Stimulated activated CD8-positive, alpha-beta memory T cell treated with anti-CD3 and anti-CD28 coated beads, Interleukin-15, amount 100 ng/mL, for 4 hours (primary cell): ENCODE measurements at places on chromosomes 2 and 18.

- DNase-seq, result no peak
These were observed 128.2 kb upstream of the IL1R2 start for GRCh38 chr2:101863534-101863933.

GRCh38 chr2:72026819-72027425, 120.7 kb downstream of the CYP26B1 start:
- no peak for DNase-seq

GRCh38 chr2:8116661-8117060, 565.2 kb upstream of the ID2 start:
- DNase-seq, result no peak

GRCh38 chr2:7292154-7292691, 375.0 kb downstream of the RNF144A start:
- no peak for DNase-seq

DNA sequence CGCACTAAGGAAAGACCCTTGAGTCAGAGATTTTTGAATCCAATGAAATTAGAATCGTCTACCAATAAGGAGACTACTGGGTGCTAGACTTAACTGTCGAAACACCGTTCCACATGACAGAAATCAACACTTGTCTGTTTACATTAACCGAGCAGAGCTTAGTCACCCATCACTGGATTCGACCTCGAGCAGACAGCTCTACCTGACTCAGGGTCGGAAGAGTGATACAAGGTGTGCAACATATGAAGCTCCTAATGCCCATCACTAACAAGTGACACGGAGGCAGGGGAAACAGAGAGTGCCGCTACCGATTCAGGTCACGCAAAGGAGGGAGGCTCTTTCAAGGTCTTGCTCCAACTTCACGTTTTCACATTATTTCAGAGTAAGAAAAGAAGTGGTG, 54.2 kb upstream of the FZD5 start:
- no peak for DNase-seq

- no peak for DNase-seq
These were observed 204.4 kb upstream of the MEX3C start for GRCh38 chr18:51401912-51402311.

DNA sequence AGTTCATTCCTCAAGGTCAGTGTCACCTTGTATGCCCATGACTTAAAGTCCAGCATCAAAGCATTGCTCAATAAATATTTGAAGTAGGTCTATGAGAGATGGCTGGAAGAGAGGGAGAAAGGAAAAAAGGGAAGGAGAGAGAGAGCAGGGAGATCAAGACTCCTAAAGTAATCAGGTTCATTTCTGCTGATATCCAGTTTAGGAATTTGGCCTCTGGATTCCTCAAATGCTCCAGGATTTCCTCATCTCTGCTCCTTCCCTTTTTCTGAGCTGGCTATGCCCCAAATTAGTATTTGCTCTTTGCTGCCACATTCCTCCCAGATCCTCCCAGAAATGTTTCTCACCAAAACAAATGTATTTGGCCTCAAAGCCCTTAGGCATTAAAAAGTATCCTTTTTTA, 739.4 kb upstream of the CHAC2 start:
- DNase-seq, result no peak

DNA sequence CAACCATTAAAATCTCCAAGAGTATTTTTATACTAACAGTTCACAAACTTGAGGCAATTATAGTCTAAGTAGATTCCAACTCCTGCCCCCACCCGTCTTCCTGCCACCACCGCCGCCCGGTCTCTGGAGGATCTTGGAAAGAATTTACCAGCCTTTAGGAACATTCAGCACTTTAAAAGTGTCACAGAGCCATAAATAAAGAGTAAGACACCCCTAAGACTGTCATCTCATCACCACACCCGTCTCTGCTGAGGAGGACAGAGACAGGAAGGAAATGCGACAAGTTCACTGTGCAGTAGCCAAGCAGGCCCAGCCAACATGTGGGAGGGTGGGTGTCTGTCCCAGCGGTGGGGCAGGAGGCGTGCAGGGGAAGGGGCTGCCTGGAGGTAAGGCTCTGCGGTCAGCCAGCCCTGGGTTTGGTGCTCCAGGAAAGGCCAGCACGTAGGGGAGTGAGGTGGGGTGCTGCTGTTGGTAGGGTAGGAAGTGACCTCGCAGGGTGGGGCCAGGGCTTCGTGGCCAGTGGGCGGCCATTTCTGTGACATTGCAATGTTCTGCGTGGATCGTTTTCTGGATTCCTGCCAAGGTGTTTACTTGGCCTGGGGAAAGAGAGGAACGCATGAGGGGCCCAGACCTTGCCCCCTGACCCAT, 111.6 kb downstream of the FAM210A start:
- no peak for DNase-seq

- no peak for DNase-seq
These were observed at the start of gene RAD51AP2 for GRCh38 chr2:17518212-17519154. Gene RAD51AP2 (minus strand): TSS chr2:17518440. CDS start chr2:17518415, 25 bp downstream.

- DNase-seq, result no peak
These were observed 217.7 kb downstream of the HRH4 start for GRCh38 chr18:24678107-24678506.

GRCh38 chr18:598124-598589, 1.4 kb downstream of the CLUL1 start:
- DNase-seq, result no peak

DNA sequence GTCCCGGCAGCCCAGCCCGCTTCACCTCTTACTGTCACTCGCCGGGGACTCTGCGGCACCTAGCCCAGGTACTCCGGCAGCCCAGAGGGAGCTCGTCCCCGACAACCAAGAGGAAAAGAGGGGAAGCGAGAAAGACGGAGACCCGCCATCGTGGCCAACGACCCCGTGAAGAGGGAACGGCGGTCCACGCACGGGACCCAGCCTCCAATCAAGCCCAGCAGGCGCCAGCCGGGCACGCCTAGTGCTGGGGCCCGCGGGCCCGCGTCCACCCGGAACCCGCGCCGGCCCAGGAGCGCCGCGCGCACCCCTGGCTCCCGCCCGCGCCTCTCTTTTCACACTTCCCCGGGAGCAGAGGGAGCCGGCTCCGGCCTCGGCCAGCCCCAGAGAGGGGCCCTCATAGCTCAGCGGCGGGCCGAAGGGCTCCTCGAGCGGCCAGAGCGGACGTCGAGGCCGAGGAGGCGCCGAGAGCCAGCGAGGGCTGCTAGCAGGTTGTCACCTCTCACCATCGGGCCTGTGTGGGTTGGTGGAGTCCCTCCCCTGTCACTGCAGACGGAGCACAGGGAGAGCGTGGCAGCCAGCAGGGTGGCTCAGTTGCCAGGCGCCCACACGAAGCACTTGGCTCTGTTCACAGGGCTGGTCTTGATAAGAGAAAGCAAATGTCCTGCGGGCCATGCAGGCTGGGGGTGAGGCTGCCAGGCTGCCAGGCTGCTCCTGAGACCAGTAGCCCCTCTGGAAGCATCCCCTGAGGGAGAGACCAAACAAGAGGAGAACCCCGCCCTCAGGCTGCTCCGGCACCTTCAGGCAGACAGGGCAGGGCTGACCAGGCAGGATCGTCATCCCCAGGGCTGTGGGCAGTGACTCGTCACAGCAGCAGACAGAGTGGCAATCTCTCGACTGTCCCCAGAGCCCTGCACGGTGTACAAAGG, 36.9 kb upstream of the KLF11 start:
- no peak for DNase-seq

- DNase-seq, result no peak
These were observed 84.8 kb upstream of the CRIM1 start for GRCh38 chr2:36270758-36271157.

DNA sequence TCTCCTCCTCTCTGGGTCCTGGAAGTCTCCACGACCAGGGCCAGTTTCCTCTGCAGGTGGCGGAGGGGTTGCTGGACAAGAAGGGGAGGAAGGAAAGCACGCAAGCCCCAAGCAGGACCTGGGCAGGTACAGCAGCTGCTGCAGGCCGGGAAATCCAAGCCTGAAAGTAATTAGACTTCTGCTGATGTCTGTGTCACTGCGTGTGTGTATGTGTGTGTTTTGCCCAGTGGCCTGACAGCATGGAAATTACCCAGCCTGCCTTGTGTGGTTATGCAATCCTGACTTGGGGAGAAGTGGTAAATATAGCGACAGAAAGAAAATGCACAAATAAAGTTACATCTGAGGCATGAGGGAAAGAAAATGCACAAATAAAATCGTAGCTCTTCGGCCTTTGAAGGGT, 121.8 kb upstream of the ZBTB14 start:
- DNase-seq, result no peak

DNA sequence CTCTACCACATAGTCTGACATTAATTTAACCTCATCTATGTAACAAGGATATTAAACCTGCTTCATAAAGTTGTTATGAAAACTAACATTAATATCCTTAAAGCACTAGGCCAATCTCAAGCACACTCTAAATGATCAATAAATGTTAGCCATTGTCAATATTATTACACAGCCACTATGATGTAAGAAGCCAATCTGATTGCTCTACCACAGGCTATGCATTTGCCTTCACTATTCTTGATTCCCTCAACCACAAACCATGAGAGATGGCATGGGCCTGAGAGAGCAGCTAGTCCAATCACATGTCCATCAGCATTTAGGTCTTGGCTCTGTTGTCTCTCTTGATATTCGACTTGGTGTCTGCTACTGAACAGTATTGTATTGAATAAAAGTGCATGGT, 4.2 kb downstream of the SLC25A12 start:
- no peak for DNase-seq

GRCh38 chr18:23302851-23303527, 150.1 kb upstream of the RIOK3 start:
- DNase-seq, result no peak

DNA sequence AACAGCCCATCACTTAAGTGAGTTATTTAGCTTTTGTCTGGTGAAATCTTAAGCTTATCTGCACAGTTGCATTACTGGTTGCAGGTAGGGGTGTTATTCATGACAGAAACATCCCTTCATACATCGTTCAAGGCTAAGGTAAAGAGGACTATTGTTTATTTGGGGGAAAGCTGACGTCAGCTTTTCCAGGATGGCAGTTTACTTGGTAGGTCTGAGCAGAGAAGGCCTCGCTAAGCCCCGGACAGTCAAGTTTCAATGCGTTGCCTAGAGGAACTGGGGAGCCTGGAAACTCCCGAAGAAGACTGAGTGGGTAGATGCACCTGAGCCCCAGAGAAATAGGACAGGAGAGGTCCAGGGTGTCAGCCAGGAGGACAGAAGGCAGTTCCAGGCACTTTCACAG, 2.2 kb downstream of the RNU4ATAC start:
- DNase-seq, result no peak

- DNase-seq, result no peak
These were observed 19.4 kb downstream of the CENPA start for GRCh38 chr2:26805241-26805676.

- DNase-seq, result no peak
These were observed 19.3 kb upstream of the ALK start for GRCh38 chr2:29940706-29941105.

DNA sequence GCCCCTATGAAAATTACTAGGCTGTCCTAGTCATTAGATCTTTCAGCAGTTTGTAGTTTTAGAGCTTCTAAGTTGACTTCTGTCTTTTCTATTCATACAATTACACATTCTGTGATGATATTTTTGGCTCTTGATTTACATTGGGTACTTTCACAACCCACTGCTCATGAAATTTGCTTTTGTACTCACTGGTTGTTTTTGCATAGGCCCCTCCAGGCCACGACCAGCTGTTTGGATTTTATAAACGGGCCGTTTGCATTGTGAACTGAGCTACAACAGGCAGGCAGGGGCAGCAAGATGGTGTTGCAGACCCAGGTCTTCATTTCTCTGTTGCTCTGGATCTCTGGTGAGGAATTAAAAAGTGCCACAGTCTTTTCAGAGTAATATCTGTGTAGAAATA, 193.8 kb downstream of the RPIA start:
- DNase-seq, result no peak

DNA sequence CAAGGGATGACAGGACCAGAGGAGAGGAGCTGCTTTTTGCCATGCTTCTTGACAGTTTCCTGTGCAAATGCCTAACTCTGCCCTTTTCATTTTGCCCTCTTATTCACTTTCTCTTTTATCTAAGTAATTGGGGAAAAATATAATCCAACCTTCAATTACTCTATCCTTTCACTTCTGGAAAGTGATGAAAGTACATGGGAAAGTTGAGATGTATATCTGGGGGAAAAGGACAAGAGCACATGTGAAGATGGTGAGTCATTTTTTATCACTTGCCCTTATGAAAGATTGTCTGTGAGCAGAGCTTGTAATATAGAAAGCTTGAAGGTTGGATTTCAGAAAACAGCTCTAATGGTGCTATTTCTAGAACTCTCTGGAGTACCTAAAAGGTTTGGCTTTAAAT, 1070.7 kb downstream of the CNTNAP5 start:
- no peak for DNase-seq

- no peak for DNase-seq
These were observed 100.9 kb downstream of the BAZ2B start for GRCh38 chr2:159515441-159515840.

DNA sequence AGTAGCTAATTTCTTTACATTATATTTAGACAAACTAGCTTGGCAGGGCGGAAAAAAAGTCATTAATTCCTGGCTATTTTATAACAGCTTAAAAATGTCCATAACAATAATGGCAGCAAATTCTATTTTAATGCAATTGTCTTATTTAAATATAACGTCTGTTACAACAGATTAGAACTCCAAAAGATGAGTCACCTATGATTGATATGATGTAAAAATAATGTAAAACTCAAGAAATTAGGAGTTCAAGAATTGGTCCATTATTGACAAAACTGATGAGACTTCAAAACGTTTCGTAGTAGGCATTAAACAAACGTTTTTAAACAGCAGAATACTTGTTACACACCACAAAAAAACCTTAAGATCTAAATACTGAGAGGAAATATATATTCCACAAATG, 2.7 kb downstream of the XPO1 start:
- DNase-seq, result no peak

DNA sequence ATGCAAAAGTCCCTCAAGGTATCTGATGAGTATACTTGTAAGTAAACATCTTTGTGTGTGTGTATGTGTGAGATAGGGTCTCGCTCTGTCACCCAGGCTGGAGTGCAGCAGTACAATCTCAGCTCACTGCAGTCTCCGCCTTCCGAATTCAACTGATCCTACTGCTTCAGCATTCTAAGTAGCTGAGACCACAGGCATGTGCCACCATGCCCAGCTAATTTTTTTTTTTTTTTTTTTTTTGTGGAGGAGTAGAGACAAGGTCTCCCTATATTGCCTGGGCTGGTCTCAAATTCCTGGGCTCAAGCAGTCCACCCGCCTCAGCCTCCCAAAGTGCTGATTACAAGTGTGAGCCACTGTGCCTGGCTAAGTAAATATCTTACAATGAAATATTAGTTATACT, 23.2 kb downstream of the ADAM17 start:
- no peak for DNase-seq

GRCh38 chr2:19944205-19944845, 42.5 kb upstream of the TTC32 start:
- DNase-seq, result no peak
